Fibroblast of the aortic adventitia (primary cell): ENCODE measurements at places on chromosomes 13 and 19. TPM values are rescaled to one million over a fixed set of nuclear protein-coding genes. Genes with fewer than 3 reads are reported as not detected.

Gene KIRREL2
- 0.25 TPM in 1 of 2 replicates, not detected in the other for total RNA-seq

Gene OR7G2
- not detected in 2 replicates for total RNA-seq

Gene MEIS3
- 14.5 and 33.9 TPM in 2 replicates for total RNA-seq

Gene ZNF69
- total RNA-seq = 1.6 and 9.0 TPM in 2 replicates

Gene GYS1
- 5.5 and 38.6 TPM in 2 replicates for total RNA-seq

Gene PLK5
- total RNA-seq = not detected in 2 replicates

Gene TJP3
- not detected in 2 replicates for total RNA-seq

Gene FARSA
- total RNA-seq = 39.1 and 44.3 TPM in 2 replicates

Gene ZNF726
- total RNA-seq = 0.33 and 3.2 TPM in 2 replicates

Gene SIAH3
- total RNA-seq = not detected in 2 replicates

Gene ZNF415
- 2.3 and 4.1 TPM in 2 replicates for total RNA-seq

Gene NCCRP1
- not detected in 2 replicates for total RNA-seq

Gene ADGRE3
- not detected in 2 replicates for total RNA-seq

Gene SYT3
- 0.09 TPM in 1 of 2 replicates, not detected in the other for total RNA-seq

Gene OVOL3
- total RNA-seq = not detected in 2 replicates

Gene TEX26
- total RNA-seq = not detected in 2 replicates

Gene ZNF773
- total RNA-seq = 15.6 and 16.6 TPM in 2 replicates

Gene BRME1
- 1.5 and 1.8 TPM in 2 replicates for total RNA-seq
